Neural crest cell (in vitro differentiated cells): ENCODE measurements at places on chromosomes 12 and 14.

DNA sequence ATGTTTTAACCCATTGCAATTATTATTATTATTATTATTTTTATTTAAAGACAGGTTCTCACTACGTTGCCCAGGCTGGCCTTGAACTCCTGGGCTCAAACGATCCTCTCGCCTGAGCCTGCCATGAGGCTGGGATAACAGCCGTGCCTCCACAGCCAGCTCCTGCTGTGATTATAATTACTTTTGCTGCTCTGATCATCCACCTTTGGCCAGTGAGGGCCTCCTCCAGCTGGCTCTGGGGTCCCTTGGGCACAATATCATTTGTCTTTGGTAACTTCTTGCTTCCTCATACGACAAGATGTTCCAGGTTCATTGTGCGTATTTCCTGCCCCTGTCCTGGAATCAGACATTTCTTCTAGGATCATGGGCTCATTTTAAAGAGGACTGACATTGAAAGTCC lies 28.4 kb downstream of the LRTM2 start:
- no peak for DNase-seq

DNA sequence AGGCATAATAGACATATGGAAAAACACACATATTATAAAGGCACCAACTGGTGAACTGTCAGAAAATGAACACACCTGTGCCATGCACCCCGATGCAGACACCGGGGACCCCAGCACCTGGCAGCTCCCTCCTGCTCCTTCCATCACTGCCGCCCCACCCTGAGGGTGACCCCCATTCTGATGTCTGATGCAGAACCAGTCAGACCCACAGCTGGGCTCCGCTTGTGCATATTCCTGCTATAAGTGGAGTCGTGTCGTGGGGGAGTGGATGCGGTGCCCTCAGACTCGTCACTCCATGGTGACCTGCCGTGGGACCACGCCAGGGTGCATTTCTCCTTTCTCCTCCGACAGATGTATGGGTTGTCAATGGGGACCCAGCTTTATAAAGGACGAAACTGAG lies 45.7 kb upstream of the MEG3 start:
- DNase-seq = no peak

DNA sequence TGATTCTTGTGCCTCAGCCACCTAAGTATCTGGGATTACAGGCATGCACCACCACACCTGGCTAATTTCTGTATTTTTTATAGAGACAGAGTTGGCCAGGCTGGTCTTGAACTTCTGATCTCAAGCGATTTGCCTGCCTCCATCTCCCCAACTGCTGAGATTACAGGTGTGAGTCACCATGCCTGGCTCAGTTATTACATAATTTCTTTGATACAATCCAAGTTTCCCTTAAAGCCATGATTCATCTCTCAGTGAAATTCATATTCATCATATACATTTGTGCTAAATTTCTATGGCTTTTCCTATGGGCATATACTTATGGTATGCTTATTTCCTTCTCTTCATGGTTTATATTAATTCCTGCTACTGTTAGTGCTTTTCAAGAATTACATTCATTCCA lies 29.1 kb upstream of the PZP start:
- DNase-seq = no peak

DNA sequence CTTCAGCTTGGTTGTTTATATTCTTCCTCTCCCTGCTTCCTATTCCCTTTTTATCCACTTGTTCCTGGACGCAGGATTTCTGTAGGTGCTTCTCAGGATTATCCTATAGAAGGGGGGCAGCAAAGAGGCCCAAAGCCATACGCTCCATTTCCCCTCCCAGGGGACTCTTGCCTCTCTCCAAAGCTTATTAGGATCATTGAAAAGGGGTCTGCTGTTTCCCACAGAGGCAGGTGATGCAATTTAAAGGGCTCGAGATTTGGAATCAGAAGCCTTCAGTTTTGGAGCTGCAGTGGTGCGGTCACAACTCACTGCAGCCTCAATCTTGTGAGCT lies 31.5 kb upstream of the SYNDIG1L start:
- DNase-seq = no peak

- no peak for DNase-seq
Observed at GRCh38 chr14:68795597-68796417, 2.9 kb upstream of the ZFP36L1 start.

- no peak for DNase-seq
Observed at GRCh38 chr12:97229004-97229403, 233.6 kb upstream of the RMST start.

- no peak for DNase-seq
Observed at GRCh38 chr14:32150392-32150791, 51.5 kb upstream of the RNU6-7 start.

DNA sequence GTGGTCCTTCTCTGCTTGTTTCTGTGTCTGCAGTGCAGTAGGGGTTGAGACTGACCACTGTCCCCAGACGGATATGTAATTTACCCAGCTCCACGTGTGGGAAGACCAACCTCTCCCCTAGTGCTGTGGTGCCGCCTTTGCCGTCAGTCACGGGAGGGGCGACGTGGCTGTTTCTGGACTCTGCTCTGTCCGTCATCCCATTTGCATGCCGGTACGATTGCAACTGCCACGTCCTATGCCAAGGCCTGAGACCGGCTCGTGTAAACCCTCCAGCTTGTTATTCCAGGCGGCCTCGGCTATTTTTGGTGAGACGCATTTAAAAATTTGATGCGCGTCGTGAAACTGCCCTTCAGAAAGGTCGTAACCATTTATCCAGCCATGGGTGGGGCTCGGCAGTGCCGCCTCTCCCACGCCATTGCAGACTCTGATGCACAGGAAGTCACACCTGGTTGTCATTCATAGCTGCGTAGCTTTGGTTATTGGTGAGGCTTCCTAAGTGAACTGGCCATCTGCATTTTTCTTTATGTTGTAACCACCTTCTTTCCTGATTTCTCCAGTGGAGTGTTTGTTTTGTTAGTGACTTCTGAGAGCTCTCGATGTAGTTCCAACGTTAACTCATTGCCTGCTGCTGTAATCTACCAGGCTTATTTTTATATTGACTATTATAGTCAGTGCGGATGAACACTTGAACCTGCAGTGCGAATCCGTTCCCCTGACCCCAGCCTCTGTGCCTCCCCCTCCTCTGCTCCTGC lies 75.1 kb downstream of the ADGRD1 start:
- DNase-seq = no peak

DNA sequence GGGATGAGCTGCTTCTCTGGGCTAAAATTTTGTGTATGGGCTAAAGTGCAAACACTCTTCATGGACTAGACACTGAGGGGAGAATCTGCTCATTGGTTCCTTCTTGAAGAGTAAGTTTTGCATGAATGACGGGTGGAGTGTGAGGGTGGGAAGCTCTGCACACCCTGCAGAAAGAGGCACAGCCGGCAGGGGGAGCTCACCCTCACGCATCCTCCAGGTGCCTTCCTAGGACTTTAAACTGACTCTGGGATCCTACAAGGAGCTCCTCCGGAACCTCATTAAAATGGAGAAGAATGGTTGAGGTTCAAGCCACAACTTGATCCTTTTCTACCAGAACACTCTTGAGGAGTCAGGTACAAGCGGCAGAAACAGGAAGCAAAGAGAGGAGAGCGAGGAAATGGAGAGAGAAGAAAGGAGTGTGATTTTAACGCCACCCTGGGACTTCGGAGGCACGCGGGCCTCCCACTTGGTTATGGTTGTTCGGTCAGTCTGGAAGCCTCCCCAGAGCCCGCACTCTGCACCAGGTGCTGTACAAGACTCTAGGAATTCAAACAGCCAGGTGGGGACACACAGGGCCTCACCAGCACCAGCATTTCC lies 87.5 kb downstream of the SETD3 start:
- DNase-seq = peak; percentile 42

GRCh38 chr12:6285063-6285477 lies 25.4 kb upstream of the PLEKHG6 start:
- DNase-seq = peak; percentile 81

- DNase-seq = no peak
Observed at GRCh38 chr14:52876311-52876710, 74.5 kb downstream of the FERMT2 start.

DNA sequence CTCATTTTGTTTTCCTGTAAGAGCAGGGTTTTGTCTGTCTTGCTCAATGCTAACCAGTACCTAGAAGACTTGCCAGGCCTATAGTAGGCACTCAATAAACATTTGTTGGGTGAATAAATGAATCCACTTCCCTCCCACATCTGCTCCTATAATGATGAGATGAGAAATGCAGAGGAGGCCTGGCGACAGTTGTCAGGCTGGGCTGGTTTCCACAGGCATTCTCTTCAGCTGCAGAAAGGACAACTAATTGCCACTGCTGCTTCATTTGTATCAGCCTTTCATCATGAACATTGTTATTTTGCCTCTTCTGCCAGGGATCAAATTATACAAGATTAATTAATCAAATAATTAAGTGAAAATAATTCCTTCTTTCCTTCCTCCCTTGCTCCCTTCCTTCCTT lies 82.0 kb upstream of the PTHLH start:
- no peak for DNase-seq

- DNase-seq = no peak
Observed at GRCh38 chr12:75964150-75964549, 67.4 kb downstream of the PHLDA1 start.

DNA sequence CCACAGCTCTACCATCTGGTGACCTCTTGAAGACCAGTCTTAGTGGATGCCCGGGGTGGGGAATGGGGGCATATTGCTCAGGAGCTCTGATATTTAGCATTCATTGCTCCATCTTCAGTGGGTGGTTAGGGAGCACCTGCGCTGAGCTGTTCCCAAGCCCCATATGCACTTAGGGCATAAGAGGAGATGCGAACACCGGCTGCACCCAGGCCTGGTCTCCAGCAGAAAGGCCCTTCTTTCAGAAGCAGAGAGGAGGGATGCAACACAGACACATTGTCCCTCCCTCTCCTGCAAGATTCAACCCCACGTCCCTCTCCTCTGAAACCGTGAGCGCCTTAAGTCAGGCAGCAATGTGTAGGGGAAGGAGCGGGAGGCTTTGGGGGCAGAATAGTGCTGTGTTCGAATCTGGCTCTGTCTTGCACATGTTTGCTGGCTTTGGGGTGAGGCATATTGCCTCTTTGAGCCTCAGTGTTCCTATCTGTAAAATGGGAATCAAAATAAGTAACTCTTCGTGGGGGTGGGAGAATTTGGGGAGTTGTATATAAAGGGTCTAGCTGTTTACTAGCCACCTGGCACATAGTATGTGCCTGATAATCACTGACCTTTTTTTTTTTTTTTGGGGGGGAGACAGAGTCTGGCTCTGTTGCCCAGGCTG lies 87.7 kb downstream of the FOXN4 start:
- no peak for DNase-seq

DNA sequence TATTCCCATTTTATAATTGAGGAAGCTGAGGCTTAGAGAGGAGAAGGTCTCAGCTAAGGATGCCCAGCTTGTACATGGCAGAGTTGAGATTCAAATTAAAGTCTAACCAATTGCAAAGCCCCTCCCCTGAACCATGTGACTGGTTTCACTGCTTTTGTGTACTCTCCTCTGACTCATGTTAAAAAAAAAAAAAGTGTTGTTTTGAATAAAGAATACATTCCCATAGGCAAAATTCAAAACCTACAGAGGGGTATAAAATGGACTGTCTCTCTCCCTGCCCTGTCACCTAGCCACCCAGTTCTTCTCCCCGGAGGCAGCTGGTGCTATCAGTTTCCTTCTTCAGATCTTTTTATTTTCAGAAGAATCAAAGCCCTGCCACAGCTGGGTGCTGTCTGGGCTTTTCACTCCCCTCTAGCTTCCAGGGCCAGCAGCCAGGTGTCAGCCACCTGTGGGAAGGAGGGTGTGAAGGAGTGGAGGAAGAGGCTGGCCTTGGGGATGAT lies 5.4 kb downstream of the PSMD9 start:
- no peak for DNase-seq

DNA sequence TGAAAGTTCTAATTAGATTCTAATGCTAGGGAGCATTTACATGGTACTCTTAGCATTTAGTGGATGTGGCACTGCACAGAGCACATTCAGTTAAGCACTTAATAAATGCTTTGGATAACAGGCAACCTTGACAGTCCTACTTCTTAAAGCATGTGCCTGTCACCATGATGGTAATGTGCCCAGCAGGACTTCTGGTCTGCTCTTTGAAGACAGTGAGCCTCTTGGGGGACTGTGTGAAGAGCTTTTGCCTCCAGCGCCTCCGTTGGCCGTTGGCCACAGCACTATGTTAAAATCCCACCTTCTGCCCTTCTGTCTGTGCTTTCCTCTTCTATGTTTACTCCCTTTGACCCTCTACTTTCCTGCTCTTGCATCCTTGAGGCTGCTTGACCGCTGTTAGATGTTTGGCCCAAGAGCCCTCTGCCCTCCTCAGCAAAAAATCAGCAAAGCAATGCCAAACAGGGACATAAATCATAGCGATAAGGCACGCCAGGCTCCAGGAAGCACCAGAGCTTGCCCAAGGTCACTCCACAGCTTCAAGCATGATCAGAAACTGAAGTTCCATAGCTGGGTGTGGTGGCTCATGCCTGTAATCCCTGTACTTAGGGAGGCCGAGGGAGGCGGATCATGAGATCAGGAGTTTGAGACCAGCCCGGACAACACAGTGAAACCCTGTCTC lies 8.3 kb downstream of the CDKL1 start:
- DNase-seq = no peak

DNA sequence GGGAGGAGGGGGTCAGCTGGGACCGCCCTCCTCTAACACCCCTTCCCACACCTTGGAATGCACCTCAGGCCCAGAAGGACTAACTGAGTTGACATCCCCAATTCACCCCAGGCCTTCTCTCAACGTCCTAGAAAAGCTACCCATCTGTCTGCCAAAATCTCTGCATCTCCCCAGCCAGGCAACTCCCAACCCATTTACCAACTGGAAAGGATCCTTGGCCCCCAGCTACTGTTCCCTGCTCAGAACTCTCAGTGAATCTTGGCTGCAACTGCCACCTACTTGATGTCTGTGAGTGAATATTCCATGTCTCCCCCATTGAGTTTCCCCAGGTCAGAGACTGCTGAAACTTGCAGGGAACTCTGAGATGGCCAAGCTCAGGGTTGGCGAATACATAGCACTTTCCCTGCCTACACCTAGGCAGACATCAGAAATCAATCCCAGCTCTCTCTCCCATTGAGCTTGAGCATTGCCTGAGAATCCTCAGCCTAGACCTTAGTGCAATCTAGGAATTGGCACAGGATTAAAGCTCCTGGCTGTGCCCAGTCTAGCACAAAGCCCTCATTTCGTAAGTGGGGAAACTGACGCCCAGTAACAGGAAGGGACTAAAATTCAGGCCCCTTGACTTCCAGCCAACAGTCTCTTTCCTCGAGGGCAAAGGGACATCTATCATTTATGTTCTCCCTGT lies 71.9 kb upstream of the NCOR2 start:
- no peak for DNase-seq

- DNase-seq = no peak
Observed at GRCh38 chr12:44812062-44812461, 64.1 kb downstream of the NELL2 start.

GRCh38 chr14:26934151-26934550 lies 336.3 kb upstream of the NOVA1 start:
- no peak for DNase-seq

DNA sequence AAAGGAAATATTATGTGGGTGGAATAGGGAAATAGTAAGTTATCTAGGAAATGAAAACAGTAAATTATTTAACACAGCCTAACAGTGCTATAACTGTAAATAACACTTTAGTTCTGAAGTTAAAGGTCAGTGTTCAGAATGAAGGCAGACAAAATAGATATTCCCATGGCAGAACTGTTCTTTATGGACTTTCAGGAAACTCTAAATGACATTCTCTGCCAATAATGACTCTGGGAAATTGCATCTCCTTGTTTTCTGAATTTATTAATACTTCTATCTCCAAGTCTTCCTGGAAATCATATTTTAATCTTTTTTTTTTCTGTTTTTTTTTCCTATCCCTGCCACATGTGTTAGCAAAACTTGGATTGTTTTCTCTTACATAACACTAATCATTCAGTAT lies 101.4 kb downstream of the PDE3A start:
- DNase-seq = no peak

GRCh38 chr12:51011955-51012354 lies 14.2 kb downstream of the SLC11A2 start:
- DNase-seq = no peak

- no peak for DNase-seq
Observed at GRCh38 chr12:111886662-111887545, 44.9 kb downstream of the MAPKAPK5 start.
